ENCODE measurements at places on chromosomes 7 and 10.

- DNase-seq, result peak; percentile 22
These were observed 572 bp downstream of the CHST12 start for GRCh38 chr7:2403718-2404648.

DNA sequence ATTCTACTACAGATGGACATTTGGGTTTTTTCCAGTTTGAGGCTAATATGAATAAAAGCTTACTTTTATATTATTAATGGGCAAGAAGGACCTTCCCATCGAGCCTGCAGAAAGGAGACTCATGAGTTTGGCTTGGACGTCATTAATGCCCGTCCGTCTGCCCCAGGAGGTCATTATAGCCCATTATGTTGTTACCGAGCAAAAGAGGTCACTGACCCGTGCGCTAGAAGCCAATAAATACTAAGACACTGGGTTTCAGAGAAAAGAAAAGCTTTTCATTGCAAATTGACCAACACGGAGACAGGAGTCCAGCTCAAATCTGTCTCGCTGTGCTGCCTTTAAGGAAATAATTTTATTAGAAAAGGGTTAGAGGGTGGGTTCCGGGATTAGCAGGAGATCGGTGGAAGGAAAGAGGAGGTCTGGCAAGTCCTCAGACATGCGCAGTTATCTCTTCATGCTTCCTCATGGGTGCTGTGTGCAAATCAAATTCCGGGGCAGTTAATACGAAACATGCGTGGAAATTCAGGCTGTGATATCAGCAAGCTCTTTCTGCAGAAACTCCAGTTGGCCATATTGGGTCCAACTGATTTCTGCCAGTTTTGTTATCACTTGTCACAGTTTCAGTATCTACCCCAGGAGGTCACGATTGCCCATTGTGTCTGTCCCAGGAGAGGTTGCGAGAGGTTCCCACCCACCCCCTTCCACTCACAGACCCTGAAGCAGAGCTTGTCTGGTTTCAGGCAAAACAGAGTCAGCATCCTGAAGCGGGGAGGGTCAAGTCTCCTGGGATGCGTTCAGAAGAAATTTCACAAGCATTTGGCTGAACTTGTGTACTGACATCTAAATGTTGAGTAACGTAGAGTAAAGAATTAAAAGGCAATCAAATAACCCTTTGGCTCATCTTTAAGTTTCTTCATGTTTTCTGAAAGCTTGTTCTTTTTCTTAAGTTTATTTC is 1.1 kb upstream of the GALNTL5 start:
- DNase-seq, result peak; percentile 41

DNA sequence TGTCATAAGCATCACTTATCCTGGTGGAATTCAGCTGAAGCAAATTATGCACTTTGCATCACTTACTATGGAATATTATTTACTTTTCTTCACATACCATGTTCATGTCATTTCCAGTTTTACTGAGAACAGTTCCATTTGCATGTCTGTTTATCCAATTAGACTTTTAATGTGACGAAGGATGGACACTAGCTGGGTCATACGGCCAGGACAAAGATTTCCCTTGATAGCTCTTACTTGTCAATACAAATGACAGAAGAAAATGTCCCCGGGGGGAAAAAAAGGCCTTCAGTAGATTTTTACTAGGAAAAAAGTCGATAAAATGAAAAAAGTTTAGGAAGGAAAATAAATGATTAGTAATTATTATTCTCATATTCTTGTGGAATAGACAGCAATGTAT is 106.6 kb downstream of the RAPGEF5 start:
- no peak for DNase-seq

- DNase-seq, result peak; percentile 20
These were observed 733.9 kb upstream of the PHF14 start for GRCh38 chr7:10239695-10240345.

- no peak for DNase-seq
These were observed 290.8 kb upstream of the PCDH15 start for GRCh38 chr10:55091691-55092328.

DNA sequence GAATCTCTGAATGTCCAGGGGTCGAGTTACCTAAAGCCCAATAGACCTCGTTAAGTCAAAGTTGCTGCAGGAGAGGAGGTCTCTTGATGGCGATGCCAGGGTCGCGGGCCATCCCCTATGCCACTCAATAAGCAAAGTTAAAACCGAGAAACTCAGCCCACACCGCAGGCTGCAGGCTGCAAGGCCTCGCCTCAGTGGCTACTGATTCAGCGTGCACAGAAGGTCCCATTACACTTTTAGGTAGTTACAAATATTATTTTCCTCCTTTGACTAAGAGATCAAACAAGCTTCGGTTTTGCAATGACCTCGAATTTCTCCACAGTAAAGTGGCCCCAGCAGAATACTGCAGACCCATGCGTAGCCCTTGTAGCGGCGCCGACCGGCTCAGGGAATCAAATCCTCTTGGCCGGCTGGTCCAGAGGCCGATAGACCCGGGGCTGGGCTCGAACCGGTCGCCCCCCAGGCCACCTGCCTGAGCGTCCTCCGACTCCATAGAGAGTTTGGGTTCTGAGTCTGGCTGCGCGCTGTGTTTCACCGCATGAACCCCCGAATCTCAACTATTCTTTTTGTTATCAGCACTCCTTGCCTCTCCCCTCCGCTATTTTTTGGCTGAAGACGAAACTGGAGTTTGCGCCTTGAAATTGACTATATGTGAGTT is 2.3 kb downstream of the C1QL3 start:
- peak; percentile 4 for DNase-seq

DNA sequence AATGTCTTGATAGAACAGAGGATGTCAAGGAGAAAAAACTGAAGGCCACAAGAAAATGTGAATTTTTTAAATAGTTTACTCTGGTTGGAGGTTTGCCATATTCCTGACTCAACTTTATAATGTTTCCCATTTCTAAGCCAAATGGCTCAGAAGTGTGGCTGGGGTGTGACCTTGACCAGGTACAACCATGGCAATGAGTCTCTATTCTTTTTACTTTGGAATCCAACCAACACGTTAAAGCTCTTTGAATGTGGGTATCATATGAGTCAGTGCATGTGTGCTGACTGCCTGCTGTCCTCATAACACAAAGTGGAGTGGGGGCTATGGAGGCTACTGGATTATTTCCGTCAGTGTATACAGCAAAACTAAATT is 33.5 kb upstream of the DLD start:
- DNase-seq, result peak; percentile 81

DNA sequence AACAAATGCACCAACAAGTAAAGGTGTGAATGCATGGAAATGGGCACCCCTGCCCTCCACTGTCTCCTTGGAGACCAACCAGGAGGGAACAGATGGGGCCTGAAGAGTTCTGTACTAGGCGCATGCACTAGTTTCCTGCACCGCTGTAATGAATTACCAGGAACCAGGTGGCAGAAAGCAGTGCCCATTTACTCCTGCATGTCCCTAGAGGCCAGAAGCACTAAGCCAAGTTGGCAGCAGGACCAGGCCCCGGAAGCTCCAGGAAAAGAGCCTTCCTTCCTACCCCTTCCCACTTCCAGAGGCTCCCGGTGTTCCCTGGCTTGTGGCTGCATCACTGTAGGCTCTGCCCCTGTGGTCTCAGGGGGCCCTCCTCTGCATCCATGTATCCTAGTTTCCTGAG is 237.5 kb upstream of the PPP2R2D start:
- no peak for DNase-seq

DNA sequence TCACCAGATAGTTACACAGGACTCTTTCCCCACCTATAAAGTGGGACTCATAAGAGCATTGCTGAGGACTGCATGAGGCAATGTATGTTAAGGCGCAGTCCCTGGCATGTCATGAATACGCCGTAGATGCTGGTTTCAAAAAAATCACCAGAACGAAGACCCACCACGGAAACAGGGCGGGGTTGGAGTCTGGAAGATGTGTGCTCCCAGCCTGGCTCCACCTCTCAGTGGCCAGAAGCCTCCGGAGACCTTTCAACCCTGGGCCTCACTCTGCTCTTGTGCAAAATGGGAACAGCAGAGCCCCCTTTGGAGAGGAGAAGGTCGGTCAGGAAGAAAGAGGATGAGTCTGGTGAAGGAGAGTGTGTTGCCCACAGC is 12.4 kb upstream of the ZMIZ1 start:
- DNase-seq, result no peak

GRCh38 chr10:133045556-133046389 is 42.0 kb upstream of the ADGRA1 start:
- no peak for DNase-seq

GRCh38 chr7:77460057-77460486 is 43.9 kb upstream of the GSAP start:
- no peak for DNase-seq

DNA sequence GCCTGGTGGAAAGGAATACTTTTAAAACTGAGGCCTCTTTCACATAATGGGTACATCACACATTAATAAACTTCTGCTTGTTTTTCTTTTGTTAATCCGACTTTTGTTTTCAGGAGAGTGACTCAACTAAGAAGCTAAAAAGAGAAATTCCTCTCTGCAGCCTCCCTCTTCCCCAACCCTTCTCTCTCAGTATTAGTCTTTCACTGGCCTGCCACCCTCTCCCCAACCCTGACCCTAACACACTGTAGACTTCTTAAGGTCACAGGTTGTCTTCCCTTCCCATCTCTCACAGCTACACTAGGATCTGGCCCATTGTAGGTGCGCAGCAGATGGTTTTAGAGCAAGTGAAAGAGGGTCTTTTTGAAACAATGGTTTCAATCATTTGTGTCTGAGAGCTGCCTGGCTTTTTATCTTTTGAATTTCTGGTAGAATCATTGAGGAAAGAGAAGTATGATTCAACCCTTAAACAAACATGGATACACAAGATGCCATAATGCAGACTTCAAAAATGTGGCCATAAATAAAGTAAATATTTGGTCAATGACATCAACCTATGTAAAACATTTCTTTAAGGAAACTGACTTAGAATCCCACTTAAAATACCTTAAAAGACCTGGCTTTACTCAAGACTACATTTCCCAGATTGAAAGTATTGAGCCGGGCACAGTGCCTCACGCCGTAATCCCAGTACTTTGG is 17.9 kb upstream of the FFAR4 start:
- DNase-seq, result peak; percentile 39
